ENCODE measurements at places on chromosomes 12 and 14.

DNA sequence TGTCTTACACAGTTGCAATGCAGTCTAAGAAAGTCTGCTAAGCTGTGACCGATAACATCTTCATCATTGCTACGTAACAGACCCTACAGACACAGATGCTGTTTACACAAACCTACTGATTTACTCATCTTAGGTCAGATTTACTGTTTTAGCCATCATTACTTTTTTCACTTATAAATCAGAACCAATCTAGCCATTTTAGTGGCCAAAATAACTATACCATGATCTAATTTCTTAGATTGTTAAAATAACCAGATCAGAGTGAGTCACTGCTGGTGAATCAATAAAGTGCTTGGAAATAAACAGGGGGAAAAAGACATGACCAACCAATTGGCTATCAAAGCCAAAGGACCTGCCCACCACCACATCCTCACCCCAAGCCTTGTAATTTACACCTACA, 57.0 kb upstream of the FOXN3 start:
- no peak for DNase-seq

- DNase-seq = no peak
Measured at GRCh38 chr14:90487031-90487430, 90.2 kb downstream of the CALM1 start.

DNA sequence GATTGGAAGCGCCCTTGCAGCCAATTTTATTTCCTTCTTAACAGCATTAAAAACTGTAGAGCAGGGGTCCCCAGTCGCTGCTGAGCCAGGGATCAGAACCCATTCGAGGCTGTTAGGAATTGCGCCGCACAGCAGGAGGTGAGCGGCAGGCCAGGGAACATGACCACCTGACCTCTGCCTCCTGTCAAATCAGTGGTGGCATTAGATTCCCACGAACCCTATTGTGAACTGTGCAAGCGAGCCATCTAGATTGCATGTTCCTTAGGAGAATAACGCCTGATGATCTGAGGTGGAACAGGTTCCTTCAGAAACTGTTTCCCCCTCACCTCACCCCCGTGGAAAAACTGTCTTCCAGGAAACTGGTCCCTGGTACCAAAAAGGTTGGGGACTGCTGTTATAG, 107.4 kb downstream of the DNAI7 start:
- DNase-seq = no peak

DNA sequence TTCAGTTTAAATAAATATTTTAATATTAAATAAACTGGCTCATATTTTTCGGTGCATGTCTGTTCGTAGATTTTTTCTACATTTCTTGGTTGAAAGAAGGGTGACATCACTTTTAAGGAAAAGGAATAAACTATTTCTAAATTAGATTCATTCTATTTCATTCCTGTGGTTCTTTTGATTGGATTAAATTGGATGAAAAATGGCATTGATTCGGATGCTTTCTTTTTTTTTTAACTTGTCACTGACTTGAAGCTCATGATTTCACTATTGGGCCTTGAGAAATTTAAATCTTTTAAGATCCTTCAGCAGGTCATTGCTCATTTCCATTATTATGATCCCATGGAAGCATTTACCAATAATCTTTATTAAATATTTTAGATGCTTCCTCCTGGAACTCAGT, 113.1 kb upstream of the RASSF8 start:
- no peak for DNase-seq

- no peak for DNase-seq
Measured at GRCh38 chr12:121628037-121628436, 1.7 kb downstream of the ORAI1 start.

DNA sequence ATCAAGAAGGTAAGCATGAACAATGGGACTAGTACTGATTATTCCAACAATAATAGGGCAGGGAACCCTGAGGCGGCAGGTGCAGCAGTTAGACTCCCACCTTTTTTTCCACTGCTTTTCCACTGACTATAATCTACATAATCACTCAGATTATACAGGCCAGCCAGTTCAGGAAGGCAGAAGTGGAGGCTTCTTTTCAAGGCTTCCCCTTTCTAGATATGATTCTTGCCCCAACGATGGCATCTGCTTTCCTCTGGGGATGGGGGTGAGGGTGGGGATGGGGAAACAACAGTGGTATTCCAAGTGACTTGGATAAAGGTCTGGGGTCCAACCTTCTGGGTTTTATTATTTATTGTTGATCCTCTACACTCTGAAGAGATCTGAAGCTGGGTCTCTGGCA, 331 bp downstream of the NCKAP1L start:
- DNase-seq = no peak

DNA sequence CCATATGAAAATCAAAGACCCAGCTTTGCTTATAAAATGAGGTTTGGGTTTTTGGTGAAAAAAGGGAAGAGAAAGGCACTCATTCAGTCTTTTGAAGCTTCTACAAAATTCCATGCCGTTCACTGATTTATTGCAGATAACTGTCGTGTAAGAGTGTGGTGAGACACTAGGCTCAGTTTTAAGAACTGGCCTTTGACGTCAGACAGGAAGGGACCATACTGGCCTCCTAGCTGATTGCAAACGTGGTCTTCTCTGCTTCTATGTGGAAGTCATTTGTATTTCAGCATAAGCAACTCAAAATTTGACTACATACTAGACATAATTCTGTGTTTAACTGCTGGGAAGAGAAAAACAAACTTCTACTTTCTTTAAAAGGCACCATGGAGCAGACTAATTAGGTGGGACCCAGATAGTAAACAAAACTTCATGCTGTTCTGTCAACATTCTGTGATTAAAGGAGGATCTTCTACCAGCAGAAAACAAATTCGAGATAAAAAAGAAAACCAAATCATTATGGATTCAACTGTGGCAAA, 168.7 kb downstream of the TTC7B start:
- no peak for DNase-seq

GRCh38 chr12:103333676-103334075, 162.1 kb downstream of the C12orf42 start:
- no peak for DNase-seq

DNA sequence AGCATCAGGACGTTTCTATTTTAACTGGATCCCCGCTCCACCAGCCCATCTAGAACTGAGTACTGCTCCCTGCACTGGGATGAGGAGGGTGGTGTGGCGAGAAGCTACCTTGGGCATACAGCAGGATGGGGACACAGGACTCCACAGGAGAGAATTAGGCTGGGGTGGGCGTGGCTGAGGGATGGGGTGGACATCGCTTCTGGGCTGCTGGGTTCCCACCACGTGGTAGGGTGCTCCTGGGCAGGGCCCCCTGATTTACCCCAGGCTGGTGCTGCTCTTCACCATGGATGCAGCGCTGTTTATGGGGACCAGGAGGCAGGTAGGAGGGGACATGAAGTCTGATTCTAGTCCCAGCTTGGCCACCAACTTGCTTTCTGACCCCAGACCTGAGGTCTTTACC, 41.9 kb downstream of the VDR start:
- DNase-seq = no peak

GRCh38 chr12:12804011-12804410, 9.1 kb upstream of the DDX47 start:
- no peak for DNase-seq

DNA sequence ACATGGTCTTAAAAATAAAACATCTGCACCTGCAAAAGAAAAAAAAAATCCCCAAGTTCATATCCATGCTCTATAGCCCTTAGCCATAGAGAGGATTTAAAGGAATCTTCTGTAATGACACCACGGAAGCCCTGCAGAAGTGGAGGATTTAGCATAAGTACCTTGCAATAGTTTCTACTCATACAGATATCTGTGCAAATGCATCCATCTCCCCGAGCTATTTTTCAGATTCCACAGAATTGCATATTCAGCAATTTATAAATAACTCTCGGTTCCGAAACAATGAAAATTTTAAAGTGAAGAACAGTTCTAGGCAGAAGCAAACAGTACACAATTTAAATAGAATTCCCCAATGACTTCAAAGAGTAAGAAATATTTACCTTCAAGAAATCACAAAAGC, 424 bp downstream of the IGF1 start:
- no peak for DNase-seq

DNA sequence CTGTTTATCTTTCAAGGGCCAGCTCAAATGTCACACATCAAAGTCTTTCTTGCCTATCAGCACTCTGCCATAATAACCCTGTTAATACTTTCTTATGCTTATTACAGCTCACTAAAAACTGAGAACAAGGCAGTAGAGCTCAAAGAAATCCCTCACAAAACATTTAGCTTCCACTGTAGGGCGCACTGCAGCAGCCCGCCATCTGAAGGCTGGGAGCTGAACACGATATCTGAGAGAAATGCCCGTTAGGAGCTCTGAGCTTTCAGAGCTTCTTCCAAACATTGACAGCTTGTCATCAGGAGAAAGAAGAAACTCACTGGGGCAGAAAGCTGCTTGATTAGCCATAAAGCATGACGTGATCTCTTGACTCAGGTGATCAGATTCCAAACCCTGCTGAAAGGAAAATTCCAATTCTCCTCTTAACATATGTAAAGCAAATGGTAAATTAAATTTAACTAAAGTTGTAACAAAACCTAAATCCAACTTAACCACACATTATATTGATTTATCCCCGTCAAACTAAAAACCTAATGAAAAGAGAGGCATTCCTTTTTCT, 175.7 kb downstream of the C12orf50 start:
- DNase-seq = peak; percentile 5

GRCh38 chr12:131699434-131699833, 11.5 kb upstream of the SFSWAP start:
- DNase-seq = no peak

DNA sequence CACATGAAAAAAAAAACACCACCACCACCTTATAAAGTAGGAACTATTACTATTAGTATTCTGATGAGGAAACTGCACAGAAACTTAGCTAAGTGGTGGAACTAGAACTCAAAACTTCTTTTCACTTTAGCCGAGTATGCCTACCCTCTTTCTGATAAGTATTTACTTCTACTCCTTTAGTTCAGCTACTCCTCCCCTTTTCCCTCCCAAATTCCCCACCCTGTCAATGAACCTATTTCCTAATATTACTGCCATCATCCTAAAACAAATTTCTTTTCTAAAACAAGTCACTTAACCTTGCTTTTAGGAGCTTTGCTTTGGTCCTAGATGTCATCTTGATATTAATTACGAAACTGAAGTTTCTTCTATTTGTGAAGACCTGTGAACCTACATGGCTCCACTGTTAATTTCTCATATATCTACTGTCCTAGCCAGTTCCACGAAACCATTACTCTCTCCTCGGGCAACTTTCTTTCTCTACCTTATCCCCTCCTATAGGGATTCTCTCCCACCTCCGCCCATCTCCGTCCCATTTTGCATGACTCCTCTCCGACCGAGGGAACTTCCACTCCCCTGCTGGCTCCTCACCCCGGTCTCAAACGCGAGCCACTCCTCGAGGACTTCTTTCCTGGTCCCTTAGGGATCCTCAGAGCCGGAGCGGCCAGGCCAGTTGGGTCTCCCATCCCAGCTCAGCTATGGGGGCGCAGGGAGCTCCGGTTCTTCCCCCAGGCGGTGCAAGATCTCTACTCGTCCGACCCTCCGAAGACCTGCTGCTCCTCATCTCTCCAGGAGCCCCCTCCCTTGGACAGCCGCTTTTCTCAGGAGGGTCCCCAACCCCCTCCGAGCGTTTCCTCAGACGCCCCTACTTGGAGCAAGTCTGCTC, 1.1 kb downstream of the NUMB start:
- DNase-seq = no peak
